ENCODE measurements at places on chromosomes 1 and 21.
A peak's percentile ranks its signal among the peaks of the same experiment; 100 is the strongest.

DNA sequence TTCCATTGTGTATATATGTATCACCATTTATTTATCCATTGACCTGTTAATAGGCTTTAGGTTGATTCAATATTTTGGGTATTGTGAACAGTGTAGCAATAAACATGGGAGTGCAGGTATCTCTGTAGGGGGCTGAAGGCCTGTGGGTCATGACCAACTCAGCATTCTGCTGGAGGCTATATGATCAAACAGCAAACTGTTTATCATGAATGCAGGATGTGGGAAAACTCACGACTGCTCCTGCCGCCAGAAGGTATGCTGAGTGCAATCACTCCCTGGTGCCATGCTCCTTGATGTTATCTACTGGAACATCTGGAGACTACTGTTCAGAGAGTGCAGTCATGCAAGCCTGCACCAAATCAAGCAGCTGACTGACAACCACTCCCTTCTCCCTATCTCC is 275.2 kb downstream of the COL11A1 start:
- DNase-seq: no peak

- DNase-seq: no peak
These were observed 116.8 kb upstream of the TMPRSS2 start for GRCh38 chr21:41624674-41625310.

- no peak for DNase-seq
These were observed 331.1 kb upstream of the DEPDC1 start for GRCh38 chr1:68828013-68828412.

DNA sequence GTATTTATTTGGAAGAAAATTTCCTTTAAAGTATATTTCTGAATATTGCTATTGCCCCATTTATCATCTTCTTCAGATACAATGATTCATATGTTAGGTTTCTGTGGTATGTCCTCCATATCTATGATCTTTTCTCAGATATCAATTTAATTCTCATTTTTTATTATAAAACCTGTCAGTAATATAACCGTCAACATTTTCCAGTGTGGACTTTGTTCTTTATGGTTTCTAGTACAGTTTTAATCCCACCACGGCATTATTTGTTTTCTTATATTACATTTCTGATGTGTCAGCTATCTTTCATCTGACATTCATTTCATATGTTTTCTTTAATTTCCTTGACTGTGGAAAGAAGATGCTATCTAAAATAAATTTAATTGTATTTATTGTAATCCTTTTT is 97.9 kb downstream of the PLPPR5 start:
- no peak for DNase-seq

DNA sequence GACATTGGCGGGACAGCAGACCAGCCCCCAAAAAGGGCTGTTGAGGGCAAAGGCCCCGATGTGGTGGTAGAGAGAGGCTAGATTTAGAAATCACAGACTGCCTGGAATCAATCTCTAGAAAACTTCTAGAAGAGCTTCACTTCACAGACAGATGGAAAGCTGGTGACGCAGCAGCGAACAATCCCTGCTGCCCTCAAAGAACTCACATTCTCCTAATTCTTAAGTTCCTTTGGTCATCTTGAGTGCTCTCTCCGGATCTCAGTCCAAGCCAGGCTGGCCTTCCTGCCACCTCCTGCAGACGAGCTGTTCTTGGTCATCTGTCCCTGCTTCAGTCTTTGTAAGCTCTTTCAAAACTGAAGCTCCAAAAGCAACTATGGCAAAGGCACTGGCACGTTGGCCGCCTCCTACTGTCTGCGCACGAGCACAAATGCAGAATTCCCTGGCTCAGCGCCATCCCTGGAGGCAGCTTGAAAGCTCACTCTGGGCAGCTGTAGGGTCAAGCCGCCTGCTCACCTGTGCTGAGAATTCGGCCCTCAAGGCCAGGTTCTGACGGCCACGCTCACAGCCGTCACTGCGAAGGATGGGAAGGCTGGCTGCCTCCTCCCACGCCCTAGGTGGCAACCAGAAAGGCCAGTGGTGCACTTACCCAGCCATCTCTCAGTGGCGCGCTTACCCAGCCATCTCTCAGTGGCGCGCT is 110.6 kb downstream of the NPHP4 start:
- no peak for DNase-seq

DNA sequence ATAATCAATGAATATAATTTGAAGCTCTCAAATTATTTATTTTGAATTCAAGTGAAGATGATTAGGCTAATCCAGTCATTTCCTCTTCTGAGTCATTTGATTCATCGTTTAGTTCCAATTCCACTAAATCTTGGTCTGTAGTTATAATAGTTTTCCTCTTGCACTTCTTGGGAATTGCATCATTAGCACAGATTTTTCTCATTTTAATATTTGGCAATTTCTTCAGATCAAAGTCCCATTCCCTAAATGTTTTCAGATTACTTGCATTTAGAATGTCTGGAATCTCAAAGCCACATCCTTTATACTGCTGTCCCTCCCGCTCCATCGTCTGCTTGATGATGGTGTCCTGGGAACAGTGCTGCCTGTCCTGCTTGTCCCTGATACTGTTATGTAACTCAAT is 43.5 kb downstream of the MAST2 start:
- no peak for DNase-seq

DNA sequence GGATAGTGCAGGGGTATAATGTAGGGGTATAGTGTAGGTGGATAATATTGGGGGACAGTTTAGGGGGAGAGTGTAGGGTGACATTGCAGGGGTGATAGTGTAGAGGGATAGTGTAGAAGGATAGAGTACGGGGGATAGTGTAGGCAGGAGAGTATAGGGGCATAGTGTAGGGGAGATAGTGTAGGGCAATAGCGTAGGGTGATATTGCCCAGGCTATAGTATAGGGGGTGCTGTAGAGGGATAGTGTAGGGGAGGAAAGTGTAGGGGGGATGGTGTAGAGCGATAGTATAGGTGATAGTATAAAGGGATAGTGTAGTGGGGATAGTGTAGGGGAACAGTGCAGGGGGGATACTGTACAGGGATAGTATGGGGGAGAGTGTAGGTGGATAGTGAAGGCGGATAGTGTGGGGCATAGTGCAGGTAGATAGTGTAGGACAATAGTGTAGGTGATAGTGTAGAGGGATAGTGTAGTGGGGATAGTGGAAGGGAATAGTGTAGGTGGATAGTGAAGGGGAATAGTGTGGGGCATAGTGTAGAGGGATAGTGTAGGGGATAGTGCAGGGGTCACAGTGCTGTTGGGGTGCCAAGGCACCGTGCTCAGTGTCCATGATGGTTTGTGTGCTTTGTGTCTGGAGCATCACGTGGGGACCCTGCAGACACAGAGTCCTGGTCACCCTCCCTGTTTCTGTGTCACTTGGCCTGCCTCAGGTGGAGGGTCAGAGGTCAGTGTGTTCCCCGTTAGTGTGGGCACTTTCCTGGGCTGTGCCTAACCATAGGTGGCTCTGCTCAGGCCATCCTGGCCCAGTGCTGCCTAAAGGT is 10.5 kb upstream of the ARF1 start:
- no peak for DNase-seq

GRCh38 chr1:199308349-199308846 is 669.6 kb downstream of the PTPRC start:
- DNase-seq: no peak

GRCh38 chr1:93504247-93505033 is 56.5 kb downstream of the FNBP1L start:
- DNase-seq: no peak

DNA sequence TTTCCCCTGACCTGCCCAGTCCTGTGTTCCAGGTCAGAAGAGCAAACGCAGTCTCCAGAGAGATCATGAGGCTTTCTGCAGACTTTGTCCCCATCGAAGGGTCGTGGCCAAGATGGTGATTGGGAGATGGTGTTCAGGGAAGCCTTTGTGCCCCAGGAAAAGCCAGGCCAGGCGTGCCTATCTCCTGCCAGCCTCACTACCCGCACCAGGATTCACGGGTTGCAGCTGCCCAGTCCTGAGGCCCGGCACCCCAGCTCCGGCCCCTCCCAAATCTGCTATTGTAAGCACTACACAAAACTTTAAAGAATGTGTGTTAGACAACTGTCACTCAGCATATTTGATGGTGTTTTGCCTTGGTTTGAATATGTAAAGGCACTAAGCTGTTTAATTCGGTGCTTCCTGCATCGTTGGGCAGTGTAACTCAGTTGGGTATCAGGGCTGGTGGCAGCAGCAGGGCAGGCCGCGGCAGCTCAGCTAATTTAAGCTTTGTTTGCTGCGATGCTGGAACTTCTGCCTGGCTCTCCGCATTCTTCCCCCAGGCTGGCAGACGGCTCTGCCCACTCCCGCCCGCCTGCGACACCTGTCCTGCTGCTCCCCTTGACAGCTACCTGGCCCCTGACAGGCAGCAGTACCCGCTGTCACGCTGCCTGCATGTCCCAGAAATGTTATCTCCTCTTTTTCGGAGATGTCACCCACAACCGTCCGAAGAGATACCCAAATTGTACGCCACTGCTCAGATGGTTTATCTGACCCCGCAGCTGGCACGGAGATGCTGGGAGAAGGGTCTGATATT is 209.0 kb upstream of the VAMP3 start:
- DNase-seq: no peak

DNA sequence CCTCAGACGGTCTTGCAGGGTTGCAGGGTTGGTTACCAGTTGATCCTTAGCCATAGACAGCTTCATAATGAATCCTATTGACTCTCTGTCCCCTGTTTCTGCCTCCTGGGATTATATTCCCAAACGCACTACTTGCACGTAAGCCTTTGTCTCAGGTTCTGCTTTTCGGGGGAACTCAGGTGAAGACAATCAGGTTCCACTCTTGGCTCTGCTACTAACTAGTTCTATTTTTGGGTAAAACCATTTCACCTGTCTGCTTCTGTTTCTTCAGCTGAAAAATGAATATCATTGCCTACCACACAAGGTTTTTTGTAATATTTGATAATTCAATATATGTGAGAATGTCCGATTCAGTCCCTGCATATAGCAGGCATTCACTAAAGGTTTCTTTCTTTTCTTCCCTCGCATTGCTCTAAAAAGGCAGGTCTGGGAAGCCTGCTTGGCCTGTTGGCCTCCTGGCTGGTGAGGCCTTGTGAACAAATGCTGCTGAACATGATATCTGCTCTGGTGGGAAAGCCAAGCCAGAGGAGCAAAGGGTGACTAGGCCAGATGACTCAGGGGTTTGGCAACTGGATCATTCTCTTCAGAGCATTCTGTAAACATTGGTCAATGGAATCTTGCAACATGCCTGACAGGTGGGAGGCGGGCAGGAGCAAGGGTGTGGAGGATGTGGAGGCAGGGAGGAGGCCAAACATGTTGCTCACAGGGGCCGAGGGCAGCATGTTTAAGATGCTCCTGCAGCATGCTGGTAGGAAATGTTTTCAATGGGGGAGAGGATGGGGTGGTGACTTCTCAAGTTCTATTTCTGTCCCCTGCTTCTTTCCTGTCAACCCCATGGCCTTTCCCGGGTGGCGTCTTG is 23.8 kb downstream of the IER5 start:
- DNase-seq: no peak

- DNase-seq: no peak
These were observed 14.4 kb upstream of the NOS1AP start for GRCh38 chr1:162055062-162055461.

- peak; percentile 28 for DNase-seq
These were observed 12.3 kb upstream of the DMBX1 start for GRCh38 chr1:46477153-46477929.

GRCh38 chr1:228853191-228853590 is 117.9 kb downstream of the RHOU start:
- DNase-seq: no peak

DNA sequence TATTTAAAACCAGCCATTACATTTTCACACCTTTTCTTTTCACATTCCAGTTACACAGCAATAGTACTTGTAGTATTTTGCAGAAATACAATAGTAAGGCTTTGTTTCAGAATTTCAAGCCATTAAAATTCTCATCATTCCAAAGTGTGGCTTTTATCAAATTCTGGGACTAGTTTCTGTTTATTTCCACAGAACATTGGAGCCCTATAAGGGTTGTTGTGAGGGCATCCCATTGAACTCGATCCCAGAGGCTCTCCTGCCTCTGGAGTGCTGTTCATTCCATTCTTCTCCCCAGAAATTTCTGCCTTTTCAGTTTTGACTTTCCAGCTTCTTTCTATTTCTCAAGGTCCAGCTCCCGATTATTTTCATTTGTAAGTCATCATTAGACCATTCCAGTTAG is 645.5 kb downstream of the ADGRL2 start:
- no peak for DNase-seq
